Foreskin melanocyte (primary cell): ENCODE measurements at places on chromosomes 5 and 9.
A peak's percentile ranks its signal among the peaks of the same experiment; 100 is the strongest.

GRCh38 chr5:145983446-145983845, 47.1 kb downstream of the SH3RF2 start:
- no peak for DNase-seq

DNA sequence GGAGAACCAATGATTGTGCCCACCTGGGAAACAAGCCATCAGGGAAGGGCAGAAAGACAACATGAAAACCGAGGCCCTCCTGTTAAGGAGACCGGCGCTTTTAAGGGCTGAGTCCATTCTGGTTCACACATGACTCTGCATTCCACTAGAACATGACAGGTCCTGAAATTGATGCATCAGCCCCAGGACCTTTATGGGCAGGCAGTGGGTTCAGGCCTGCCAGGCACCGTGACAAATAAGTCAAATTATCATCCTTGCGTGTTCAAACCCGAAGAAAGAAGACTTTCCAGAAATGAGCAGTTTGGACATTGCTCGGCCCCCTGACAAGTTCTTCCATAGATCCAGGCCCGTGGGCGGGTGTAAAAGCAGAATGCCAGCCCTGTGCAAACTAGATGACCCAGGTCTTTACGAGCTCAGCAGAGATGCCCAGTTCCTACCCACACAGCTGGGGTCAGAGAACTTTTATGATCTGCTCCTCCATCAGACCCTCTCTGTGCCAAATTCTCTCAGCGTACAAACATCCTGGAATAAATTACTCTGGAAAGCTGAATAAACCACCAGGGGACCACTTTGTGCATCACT, 295.5 kb upstream of the WWC1 start:
- DNase-seq, result no peak

DNA sequence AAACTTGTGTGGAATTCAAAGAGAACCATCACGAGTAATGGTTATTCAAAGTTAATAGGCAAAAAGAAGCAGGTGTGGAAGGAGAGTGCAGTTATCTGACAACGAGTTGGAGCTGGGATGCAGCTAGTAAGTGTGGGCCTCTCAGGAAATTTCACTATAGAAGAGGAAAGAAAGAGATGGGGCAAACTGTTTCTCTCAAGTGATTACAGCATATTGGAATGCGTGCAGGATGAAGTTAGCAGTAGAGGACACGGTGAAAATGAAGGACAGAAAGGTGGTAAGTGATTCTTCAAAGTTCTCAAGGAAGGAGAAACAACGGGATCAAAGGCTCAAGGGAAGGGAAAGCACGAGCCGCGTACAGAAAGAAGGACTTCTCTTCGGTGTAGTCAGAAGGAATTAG, 84.0 kb downstream of the ADAMTS12 start:
- no peak for DNase-seq

GRCh38 chr5:77030097-77031071, at the start of gene AGGF1:
Gene AGGF1, plus strand, starts transcription at chr5:77030404. Its CDS starts 363 bp downstream, at chr5:77030767.
- DNase-seq, result peak; percentile 90

DNA sequence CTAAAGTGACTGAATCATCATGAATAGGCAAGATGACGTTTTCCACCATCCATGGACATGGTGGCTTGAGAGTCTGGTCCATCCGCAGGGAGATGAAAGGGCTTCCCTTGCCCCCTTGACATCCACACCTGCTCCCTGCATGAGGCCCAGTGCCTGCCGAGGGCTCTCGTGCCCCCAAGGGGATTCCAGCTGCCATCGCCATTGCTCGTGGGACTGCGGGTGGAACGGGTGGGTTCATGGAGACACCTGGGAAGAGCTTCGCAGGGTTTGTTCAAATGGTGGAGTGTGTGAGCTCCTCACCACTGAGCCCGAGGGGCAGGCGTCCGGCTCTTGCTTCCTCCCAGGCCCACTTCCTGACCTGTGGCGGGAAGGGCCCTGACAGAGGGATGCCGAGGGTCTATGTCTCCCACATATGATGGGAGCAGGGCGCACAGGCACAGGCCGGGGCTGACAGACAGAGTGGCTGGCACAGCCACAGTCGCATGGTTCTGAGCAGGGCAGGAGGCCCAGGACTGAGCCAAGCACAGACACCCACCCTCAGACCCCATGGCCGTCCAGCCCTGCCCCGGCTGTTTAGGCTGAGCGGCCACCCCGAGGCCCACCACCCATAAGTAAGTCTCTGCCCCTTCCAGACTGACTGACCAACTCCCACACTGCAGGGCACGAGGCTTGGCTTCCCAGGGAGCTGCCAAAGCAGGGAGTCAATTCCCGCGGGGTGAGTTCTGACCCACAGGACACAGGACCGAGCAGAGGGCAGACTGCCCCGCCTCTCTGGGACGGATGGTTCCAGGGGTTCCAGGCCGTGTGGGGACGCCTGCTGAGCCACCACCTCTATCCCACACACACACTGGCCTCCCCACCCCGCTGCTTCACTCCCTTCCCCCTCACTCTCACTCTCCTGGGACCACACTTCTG, 70.0 kb upstream of the PPP1R26 start:
- no peak for DNase-seq

GRCh38 chr9:89999534-90000370, 394.9 kb downstream of the GADD45G start:
- no peak for DNase-seq

DNA sequence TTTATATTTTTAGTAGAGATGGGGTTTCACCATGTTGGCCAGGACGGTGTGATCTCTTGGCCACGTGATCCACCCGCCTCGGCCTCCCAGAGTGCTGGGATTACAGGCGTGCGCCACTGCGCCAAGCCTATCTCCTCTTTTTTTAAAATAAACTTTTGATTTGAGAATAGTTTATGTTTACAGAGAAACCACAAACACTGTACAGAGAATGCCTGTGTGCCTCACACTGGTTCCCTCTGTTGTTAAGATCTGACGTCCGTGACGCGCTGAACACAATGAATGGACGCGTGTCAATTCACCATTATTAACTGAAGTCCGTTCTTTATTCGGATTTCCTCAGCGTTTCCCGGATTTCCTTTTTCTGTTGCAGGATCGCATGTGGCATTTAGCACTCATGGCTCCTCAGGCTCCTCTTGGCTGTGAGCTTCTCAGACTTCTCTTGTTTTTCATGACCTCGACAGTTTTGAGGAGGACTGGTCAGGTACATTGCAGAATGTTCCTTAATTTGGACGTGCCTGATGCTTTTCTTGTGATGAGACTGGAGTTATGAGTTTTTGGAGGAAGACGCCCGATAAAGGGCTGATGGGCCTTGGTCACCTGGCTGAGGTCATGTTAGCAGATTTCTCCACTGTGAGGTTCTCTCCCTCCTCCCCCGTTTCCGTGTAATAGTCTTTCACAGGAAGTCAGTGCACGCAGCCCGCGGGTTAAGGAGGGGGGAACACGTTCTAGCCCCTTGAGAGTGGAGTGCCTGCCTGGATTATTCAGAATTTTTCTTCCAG, 69.6 kb downstream of the ANKRD33B start:
- peak; percentile 10 for DNase-seq

GRCh38 chr5:35060236-35060635, 12.5 kb upstream of the AGXT2 start:
- no peak for DNase-seq

GRCh38 chr5:158591301-158591863, 508.3 kb downstream of the EBF1 start:
- DNase-seq, result no peak

GRCh38 chr9:131125038-131125287, 423 bp upstream of the NUP214 start:
- DNase-seq, result no peak

GRCh38 chr9:96258967-96259366, 43.0 kb downstream of the HSD17B3 start:
- no peak for DNase-seq

DNA sequence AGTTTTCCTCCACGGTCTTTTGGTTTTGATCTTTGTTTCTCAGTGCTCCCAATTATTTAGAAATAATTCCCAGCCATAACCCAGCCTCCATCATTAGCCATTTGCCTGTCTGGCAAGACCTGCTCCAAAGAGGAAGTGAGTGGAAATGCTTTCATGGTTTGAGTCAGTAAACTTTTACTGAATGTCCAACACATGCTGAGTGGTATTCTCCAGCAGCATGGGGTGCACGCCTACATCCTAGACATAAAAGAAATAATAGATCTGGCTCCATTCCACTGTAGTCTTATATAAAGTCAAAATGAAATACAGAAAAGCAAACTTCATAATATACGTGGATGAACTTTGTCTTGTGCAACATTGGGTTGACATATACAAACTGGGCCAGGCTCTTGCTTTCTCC, 757.2 kb downstream of the TLE1 start:
- no peak for DNase-seq

DNA sequence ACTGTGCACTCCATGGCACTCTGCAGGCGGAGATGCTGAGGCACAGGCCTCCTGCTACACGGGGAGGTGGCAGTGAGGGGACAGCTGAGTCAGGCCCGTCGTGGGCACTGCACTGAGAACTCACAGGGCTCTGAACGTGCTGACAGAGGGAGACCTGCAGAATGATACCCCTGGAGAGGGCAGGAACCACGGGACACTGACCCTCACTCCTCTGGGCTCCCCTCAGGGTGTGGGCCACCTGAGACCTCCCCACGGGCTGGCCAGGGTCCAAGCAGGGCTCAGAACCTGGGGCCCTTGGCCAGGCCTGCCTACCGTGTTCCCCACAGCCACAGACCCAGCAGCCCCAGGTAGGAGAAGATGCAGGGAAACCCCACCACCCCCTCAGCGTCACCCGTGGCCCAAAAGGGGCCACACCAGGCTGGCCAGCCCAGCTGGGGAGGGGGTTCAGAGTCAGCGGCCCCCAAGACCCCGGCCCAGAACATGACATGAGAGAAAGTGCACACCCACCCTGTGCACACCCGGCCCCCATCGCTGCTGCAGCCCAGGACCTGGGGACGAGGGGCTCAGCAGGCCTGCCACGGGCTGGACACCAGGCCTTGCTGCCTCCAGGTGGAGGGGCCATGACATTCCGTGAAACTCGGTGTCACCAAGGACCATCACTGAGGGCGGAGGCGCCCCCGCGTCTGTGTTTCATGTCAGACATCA, 30.9 kb downstream of the GLT6D1 start:
- DNase-seq, result no peak

GRCh38 chr5:37319037-37319782, 51.7 kb downstream of the NUP155 start:
- no peak for DNase-seq

DNA sequence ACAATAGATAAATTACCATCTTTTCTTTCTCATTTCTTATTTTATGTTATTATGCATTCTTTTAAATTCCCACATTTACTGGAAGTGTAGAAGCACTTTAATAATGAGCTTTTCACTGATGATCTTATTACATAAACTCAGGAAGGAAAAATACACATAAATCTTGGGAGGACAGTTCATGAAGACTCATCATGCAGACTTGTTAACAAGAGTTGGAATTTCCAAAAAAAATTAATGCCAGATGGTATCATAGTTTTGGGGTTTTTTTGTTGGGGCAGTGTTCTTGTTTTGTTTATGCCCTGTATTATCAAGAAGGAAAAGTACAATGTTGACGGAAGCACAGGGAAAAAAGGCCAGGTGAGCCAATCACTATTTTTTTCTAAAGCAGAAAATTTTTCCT, 35.1 kb downstream of the CEMIP2 start:
- no peak for DNase-seq

DNA sequence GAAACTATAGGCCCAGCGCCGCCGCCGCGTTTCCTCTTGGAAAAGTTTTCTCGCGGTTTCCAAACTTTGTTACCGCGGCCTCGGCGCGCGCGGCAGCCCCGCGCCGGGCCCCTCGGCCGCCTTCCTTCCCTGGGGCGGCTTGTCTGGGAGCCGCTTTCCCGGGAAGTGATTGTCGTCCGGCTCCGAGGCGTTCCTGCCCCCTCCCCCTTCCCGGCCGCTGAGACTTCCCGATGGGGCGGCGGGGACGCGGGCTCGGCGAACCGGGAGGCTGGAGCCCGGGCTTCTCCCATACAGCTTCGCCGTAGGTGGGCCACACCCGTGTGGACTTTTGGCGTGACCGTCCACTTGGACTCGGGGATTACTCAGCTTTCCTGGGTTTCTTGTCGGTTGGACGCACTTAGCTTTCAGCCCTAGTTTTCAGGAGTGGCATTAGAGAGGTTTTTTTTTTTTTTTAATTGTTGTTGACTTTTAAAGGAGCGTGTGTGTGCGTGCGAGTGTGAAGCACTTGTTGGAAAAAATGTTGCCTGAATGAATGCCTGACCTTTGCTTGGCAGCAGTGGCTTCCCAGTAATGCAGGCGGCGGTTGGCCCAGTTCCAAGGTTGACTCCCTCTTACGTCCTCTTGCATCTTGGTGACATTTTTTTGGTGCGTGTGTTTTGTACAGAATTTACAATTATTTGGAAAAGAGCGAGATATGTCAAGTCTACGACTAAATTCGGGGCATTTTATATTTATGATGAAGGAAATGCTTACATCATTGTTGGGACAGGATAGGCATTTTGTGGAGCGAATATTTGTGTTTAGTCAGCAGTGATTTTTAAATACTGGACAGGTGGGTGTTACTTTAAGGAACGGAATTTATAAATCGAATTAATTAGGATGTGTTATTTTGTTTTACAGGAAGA, 821 bp downstream of the CTNNA1 start:
- peak; percentile 90 for DNase-seq

GRCh38 chr9:97853056-97853843, at the start of gene FOXE1:
Gene FOXE1, plus strand, starts transcription at chr9:97853226. Its CDS starts 689 bp downstream, at chr9:97853915.
- DNase-seq, result no peak

- no peak for DNase-seq
Observed at GRCh38 chr9:133706307-133707050, 31.7 kb downstream of the SARDH start.

DNA sequence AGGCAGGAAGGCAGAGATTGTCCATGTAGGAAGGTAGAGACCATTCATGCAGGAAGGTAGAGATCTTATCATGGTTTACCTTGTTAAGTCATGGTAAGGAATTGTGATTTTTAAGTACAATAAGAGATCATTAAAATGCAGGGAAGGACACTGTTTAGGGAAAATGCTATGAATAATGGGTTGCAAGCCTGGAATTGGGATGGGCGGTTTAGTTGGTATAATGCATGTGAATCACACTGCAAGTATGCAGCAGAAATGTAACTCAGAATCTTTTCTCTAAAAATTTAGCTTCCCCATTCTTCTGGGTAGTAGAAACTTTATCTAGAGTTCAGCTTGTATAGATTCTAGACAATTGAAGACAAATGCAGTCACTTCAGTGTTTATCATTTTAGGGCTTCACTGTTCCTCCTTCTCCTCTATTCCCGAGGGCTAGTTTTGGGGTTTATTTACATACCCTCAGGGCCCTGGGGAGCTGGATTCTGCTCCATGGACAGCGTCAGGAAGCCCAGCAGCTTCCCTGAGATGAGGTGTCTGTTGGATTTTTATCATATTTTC, 212.0 kb downstream of the SREK1 start:
- DNase-seq, result no peak

- no peak for DNase-seq
Observed at GRCh38 chr9:115207003-115207836, 89.3 kb upstream of the TNC start.

- DNase-seq, result no peak
Observed at GRCh38 chr5:180815293-180815917, 12.8 kb upstream of the MGAT1 start.

- DNase-seq, result no peak
Observed at GRCh38 chr9:135617538-135617900, 21.8 kb downstream of the GLT6D1 start.

- DNase-seq, result no peak
Observed at GRCh38 chr9:69085569-69086283, 50.2 kb downstream of the FXN start.
